ENCODE measurements at places on chromosomes 2 and 18.

DNA sequence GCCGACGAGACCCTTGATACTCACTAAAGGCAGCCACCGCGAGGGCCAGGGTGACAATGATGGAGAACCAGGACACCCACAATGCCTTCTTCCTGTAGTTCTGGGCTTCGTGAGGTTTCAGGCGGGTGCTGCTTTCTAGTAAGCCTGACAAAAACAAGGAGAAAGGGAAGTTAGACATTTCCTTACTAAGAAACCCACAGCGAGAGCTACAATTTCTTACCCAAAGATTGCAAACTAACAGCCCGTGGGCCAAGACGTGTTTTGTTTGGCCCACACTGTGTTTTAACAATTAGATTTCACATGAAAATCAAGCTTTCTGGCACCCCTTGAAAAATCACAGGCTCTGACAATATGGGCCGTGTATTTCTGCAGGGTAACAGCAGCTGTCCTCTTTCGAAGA is 5.6 kb downstream of the TMEM163 start:
- no peak for DNase-seq

DNA sequence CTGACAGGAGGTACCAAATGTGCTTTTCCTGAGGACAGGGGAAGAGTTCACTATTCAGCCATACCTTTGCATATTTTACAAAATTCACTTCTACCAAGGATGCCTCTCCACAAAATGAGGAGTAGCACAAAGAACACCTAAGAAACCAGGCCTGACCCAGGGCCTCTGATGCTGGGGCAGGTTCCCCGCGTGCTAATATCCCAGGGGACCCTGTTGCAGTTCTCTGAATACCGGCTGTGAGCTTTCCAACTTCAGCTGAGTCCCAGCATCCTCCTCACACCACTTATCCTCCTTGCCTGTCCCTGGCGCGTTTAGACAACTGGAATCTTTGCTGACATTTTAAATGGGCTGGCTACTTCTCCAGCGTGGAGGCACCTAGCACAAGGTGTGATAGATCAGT is 142.3 kb downstream of the BCL2 start:
- DNase-seq, result peak; percentile 64

DNA sequence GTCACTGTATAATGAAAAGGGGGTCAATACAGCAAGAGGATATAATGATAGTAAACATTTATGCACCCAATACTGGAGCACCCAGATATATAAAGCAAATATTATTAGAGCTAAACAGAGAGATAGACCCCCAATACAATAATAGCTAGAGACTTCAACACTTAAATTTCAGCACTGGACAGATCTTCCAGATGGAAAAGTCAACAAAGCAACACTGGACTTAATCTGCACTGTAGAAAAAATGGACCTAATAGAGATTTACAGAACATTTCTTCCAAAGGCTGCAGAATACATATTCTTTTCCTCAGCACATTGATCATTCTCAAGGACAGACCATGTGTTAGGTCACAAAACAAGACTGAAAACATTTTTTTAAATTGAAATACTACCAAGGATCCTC is 26.7 kb downstream of the ZBTB14 start:
- no peak for DNase-seq

DNA sequence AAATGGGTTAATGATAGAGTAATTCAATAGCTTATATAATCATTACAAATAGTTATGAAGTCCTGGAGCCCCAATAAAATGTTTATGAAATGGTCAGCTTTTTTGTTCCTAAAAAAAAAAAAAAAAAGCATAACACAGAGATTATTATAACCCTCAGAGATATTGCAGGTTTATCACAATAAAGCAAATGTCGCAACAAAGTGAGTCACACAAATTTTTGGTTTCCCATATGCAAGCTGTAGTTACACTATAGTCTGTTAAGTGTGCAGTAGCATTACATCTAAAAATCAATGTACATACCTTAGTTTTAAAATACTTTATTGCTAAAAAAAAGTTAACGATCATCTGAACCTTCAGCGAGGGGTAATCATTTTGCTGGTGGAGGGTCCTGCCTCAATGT is 20.0 kb downstream of the WDFY1 start:
- DNase-seq, result peak; percentile 71

GRCh38 chr2:100791294-100791935 is 28.5 kb upstream of the NPAS2 start:
- no peak for DNase-seq

All from NB4 (cell line).